Activated CD4-positive, alpha-beta T cell treated with anti-CD3 and anti-CD28 coated beads, Interleukin-2, Interleukin-4, amounts not matched to agents 100 ng/mL and 50 ng/mL, durations not matched to agents 16 hours and 8 hours (primary cell): ENCODE measurements at places on chromosomes 2 and 18.

DNA sequence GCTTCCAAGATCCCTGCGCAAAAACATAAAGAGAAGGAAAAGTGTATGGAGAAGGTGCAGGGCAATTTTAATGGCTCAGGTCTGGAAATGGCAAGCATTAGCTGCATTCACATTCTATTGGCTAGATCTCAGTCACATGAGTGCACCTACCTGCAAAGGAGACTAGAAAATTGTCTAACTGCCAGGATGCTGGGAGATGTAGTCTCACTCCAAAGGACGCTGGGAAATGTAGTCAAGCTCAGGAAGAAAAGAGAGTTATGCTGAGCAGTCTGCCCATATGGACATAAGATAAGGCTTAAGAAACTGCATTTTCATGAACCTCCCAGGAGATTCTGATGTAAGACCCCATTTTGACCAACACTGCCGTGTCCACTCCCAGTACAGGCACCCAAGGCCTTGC, 9.5 kb upstream of the KLHL29 start:
- peak; percentile 10 for DNase-seq

DNA sequence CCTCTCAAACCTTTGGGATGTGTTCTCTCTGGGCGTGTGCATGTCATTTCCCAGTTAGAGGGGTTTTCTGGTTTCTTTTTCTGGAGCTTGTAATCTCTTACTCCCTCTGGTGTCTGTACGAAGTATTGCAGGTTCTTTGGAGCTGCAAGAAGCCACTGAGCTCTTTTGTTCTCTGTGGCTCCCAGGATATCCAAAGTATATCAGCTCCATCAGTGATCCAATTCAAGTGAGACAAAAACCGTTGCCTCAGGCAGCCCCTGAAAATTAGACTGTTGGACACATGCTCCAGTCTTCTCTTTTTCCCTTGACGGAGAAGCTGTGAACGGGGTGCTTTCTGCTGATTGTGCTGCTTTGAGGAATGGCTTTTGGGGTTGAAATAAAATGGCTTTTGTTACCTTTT, 59.0 kb upstream of the LDLRAD4 start:
- DNase-seq: peak; percentile 79

GRCh38 chr2:239898292-239898925, 126.7 kb downstream of the NDUFA10 start:
- DNase-seq: no peak

- peak; percentile 73 for DNase-seq
These were observed 65.8 kb downstream of the SUMO1 start for GRCh38 chr2:202172439-202173211.

- no peak for DNase-seq
These were observed 151.6 kb downstream of the LRRC30 start for GRCh38 chr18:7382328-7383001.

DNA sequence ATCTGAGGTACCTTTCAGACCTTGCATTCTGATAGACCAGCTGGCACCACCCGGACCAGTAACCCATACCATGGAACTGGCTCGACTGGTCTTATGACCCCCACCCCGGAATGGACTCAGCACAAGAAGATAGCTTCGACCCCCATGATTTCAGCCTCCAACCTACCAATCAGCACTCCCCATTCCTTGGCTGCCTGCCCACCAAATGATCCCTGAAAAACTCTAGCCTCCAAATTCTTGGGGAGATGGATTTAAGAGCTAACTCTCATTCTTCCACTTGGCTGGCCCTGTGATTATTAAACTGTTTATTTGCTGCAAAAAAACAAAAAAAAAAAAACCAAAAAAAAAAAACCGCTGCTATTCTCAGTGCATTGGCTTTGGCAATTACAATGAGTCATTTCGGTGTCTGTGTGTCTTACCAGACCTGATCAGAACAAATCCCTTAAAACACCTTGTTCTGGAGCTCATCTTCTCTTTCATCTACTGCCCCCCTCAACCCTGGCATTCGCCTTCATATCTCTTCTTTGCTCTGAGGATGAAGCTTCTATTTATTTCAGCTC, 60.1 kb upstream of the KIF5C start:
- no peak for DNase-seq

DNA sequence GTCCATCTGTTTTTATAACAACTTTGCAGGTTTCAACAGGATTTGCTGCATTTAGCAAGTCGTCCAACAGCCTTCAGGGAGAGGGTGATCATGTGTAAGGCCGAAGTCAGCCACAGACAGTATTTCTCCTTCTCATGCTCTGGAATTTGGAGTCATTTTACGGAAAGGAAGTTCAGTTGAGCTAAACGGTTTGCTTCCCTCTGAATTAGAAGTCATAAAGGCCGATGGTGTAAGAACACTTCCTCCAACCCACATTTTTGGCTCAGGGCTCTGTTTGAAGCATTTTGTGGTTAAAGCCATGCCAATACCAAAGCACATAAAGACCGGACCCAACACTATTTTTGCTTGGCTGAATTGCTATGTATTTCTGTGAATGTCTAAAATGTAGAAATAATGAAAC, 129.5 kb downstream of the TMEM182 start:
- no peak for DNase-seq

DNA sequence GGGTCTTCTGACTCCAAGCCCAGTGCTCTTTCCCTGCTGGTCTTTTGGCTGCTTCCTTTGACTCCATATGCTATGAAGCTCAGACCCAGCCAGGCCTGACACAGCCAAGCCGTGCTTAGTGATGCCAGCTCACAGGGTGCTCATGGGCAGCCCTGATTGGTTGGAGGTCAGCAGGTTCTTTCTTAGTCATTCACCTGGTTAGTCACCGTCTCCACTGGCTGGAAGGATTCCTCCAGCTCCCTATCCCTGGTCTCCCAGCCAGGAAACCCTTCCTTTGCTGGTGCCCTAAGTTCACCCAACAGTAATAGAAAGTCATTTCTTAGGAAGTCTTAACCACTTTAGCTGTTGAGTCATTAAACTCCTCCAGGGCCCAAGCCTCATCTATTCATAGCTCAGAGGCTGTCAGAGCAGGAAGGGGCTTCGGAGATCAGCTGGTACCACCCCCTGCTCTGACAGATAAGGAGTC, 3.9 kb downstream of the KCNK3 start:
- DNase-seq: peak; percentile 3

GRCh38 chr2:190478572-190479195, 55.8 kb downstream of the NEMP2 start:
- DNase-seq: no peak

GRCh38 chr2:233981574-233982420, 64.6 kb downstream of the TRPM8 start:
- no peak for DNase-seq

DNA sequence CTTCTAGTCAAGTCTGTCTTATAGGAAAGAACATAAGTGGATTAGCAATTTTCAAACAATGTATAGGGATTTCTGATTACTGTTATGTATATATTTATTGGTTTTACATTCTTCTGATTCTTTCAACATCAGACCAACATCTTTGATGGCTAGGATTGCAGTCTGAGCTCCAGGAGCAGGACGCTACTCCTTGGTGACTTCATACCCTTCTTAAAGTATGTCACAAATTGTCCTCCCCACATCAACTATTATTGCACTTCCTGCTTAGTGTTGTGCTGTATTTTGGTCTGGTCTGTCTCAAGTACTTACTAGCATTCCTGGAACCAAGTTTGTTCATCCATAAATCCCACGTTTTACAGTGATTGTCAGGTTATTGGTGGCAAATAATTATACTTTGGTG, 49.0 kb downstream of the MAP2 start:
- DNase-seq: no peak

DNA sequence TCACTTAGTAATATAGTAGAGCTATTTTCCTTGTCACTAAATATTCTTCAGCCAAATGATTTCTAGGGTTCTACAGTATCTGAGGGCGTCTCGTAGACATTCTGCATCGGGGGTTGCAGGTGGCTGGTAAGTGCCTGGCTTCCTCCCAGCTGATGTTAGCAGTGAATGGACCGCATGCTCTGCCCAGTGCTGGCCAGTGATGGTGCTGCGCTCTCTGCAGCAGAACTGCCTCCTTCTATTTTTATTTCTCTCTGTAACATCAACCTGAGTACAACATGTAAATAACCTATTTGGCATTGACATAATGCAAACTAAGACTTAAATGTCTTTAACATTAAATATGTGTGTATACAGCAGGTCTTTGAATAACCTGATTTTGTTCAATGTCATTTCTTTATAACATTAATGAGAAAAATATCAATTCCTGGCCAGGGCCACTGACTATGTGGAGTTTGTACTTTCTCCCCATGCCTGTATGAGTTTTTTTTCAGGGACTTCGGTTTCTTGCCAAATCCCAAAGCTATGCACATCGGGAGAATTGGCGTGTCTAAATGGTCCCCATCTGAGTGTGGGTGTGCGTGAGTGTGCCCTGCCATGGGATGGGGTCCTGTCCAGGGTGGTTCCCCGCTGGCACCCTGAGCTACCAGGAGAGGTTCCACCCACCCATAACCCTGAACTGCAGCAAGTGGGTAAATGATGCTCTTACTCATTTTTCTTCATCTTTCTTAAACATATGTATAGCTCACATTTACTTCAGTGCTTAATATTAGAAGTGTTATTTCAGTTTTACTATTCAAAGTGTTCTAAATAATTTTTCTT, 278.2 kb upstream of the EPAS1 start:
- peak; percentile 32 for DNase-seq

GRCh38 chr2:127422559-127423477, 4.6 kb downstream of the PROC start:
- no peak for DNase-seq

DNA sequence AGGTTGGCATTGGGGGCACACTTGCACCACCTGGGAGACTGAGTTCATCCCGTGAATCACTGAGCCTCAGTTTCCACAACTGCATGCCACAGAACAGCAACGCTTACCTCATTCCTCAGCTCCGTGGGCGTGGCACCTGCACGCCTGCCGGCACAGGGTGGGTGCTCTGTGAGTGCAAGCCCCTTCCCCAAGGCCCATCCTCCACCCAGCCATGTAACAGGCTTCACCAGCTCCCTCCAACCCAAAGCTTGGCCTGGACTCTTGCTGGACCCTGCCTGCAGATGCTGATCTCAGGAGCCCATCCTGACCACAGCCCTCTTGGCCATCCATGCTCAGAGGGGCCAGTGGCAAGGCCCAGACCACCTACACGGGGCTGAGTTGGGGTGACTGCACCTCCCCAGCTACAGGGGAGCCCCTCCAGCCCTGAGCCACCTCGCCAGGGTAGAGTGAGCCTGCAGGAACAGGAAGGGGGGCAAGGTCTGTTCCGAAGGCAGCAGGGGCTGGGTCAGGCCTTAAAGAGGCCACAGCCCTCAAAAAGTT, 1.8 kb downstream of the PRLH start:
- DNase-seq: no peak

- DNase-seq: no peak
These were observed 229.8 kb upstream of the HS6ST1 start for GRCh38 chr2:128548461-128548891.

GRCh38 chr2:47065343-47065742, 89.8 kb downstream of the STPG4 start:
- no peak for DNase-seq

- DNase-seq: no peak
These were observed 13.0 kb upstream of the RALB start for GRCh38 chr2:120239488-120240287.

DNA sequence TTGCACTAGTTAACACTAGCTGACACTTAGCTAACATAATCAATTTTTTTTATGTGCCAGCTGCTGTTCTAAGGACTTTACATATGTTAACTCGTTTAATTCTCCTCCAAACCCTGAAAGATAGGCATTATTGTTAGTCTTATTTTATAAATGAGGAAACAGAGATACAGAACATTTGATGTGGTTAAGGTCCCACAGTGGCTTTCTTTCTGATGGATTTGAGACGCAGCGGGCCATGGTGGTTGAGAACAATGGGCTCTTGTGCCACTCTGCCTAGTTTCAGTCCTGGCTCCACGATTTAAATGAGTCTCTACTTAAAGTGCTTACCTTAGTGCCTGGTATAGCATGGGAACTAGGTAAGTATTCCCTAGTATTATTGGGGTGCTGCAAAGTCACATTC, 201.9 kb upstream of the SPRED2 start:
- no peak for DNase-seq

DNA sequence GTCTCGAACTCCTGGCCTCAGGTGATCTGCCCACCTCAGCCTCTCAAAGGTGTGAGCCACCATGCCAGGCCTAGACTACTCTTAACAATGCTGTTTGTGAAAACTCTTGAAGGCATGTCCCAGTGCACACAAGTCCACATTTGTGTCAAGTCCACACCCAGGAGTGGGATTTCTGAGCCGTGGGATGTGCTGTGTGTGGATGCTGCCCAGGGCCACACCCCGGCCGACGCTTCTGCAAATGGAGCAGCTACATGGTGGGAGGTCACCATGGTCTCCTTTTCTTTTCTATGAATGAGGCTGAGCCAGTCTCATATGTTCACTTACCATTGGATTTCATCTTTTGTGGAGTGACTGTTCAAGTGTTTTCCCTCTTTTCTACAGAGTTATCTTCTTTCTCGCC, 15.8 kb downstream of the SNED1 start:
- no peak for DNase-seq

- peak; percentile 4 for DNase-seq
These were observed 138.8 kb upstream of the ITGA6 start for GRCh38 chr2:172288603-172289002.

DNA sequence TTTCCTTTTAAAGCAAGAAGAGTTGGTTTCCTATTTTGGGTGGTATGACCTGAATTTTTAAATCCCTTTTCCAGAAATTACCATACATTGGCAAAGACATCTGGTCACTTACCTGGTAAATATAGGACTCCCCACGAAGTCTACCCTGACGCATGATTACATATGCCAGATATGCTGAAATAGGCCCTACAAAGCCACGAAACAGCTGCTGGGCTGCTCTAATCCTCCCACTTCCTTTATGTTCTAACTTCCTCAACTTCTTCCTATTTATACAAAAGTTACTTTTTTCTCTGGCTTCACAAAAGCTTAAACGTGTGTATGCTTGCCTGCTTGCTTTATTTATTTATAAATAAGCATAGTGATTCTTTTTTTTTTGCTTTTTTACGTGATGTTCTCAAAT, 186.0 kb upstream of the EPHA4 start:
- DNase-seq: no peak

- no peak for DNase-seq
These were observed 169.7 kb downstream of the TMEM163 start for GRCh38 chr2:134549104-134549503.

DNA sequence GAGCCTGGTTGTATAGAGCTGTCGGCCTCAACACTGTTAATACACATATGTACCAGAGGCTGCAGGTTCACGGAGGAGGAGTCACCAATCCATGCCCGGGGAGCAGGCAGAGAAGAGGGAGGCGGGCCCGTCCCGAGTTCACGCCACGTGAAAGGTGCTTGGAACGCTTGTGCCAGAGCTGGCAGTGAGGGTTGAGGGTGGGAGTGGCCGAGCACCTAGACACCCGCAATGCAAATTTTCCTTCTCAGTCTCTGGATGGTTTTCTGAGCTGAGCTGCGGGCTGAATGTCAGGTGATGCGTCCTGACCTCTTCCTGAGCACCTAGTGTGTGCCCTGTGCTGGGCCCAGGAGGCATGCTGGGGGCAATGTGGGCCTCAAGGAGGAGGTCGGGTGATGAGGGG, 52.2 kb downstream of the ODC1 start:
- DNase-seq: no peak

- DNase-seq: no peak
These were observed 118.1 kb upstream of the FN1 start for GRCh38 chr2:215553946-215554345.

GRCh38 chr2:74870951-74871350, 37.0 kb downstream of the HK2 start:
- DNase-seq: no peak
